Left ventricle myocardium superior (tissue), 1 donor: ENCODE measurements at places on chromosomes 3 and 15.

DNA sequence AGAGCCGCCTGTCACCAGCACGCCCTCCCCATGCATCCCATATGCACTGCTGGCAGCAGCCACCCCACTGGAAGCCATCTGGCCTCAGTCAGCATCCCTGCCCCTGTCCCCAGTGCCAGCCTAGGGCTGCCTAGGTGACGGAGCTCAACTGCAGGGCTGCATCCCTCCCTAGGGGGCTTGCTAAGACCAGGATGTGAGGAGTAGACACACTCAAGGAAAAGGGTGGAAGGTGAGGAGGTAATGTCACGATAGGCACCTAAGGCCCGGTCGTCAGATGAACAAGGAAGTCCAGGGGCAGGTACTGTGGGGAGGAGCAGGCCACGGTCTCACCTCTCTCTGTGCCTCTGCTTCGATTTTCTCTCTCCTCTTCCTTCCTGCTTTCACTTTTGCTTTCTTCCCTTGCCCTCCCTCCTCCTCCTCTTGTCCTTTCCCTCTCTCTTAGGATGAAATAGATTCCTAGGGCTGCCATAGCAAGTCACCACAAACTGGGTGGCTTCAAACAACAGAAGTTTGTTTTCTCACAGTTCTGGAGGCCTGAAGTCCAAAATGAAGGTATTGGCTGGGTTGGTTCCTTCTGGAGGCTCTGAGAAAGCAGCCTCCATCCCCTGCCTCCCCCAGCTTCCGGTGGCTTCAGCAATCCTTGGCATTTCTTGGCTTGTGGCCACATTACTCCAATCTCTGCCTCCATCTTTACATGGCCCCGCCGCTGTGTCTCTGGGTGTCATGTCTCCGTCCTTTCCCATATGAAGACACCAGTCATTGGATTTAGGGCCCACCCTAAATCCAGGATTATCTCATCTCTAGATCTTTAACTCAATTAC is 298.3 kb downstream of the SHQ1 start:
- no peak for DNase-seq

DNA sequence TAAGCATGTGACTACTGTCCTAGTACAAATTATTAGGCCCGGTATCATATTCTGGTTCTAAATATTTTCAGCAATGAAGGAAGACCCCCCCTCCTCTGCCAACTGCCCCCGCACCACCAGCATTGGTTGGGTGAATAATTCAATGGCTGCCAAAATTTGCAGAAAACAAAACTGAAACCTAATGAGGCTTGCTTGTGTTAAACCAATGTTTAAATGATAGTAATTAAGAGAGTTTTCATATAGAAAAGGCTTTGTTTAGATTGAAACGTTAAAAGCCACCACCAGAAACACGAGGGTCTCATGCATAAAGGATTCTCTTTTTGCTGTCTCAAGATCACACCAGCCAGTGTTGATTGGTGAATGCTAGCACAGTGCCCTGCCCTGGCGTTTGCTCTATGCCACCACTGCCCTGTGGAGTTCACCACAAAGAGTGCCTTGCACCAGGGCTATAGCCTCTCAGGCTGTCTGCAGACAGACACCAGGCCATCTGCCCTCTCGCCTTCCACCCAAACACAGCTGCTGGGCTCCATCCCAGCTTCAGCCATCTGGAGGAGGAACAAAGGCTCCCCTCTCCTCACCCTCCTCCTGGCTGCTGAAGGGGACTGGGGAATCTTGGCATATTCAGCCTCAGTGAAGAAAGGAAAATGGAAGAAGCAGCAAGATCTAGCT is 200.3 kb upstream of the PFN2 start:
- peak; percentile 32 for DNase-seq

DNA sequence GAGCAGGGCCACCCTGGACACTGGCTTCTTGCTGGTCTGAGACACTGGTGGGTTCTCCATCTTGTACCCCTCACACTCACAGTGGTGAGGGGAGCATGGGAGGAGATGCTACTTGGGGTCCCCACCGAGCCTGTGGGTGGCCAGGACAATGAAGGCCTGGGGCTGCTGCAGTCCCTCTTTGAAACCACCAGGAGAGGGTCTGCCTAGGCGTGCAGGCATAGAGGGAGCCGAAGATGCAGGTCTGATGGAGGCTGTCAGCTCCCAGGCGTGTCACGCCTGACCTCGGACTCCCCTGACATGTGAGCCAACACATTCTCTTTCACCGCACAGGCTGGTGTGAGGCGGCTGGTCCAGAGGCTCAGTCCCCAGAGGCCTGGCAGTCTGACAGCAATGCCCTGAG is 39.1 kb downstream of the NIPA2 start:
- no peak for DNase-seq

- no peak for DNase-seq
Observed at GRCh38 chr3:167361948-167362347, 18.1 kb downstream of the ZBBX start.

DNA sequence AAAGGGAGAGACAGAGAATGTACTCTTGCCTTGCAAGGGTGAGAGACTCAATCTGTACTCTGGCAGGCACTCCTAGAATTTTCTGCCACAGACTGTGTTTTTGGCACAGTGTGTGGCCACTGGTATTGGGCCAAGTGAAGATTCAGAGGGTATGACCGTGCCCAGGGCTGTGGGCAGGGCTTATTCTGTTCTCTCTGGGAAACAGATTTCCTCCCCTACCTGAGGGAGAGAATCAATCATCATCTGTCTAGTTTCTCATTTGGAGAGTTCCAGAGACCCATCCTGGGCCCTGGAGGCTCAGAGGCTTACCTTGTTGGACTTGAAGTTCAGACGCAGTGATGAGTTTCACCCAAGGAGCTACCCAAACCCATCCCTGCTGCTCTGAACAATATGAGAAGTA is 28.2 kb downstream of the CSTA start:
- no peak for DNase-seq

GRCh38 chr3:175015056-175015635 is 156.0 kb downstream of the NAALADL2 start:
- no peak for DNase-seq

- DNase-seq: no peak
Observed at GRCh38 chr3:135050536-135050935, 255.5 kb downstream of the EPHB1 start.

GRCh38 chr3:73739791-73740453 is 115.2 kb upstream of the PDZRN3 start:
- no peak for DNase-seq

DNA sequence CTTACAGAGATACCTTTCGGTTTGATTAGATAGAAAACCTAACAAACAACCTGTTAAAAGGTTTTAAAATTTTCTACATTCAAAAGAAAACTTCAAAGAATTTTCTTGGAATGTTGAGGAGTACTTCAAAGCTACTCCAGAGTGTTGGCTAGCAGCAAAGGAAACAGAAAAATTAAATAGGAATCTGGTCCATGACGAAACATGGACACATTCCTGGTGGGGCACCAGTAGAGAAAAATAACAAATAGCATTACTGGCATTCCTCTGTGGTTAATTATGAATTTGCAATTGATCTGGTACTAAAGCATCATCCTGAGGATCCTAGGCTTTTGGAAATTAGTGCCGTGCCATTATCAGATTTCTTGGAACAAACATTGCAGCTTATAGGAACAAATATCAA is 59.5 kb upstream of the DPPA4 start:
- DNase-seq: no peak

DNA sequence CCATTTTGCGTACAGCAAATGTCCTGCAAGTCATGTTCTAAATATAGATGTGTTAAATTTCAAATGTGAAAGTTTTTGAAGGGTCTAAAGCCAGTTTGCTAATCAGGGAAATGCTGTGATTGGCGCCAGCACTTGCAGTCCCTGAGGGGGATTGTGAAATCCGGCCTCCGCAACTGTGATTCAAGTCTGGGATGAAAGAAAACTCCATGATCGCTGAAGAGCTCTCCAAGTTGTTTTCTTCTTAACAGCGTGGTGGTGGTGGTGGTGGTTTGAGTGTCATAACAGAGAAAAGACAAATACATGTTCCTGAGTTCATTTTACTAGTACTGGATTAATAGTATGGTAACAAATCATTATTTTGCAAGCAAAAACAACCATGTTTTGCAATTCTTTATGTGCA is 51.8 kb downstream of the MITF start:
- peak; percentile 79 for DNase-seq

- DNase-seq: no peak
Observed at GRCh38 chr3:27319847-27320526, 49.2 kb downstream of the NEK10 start.

- DNase-seq: no peak
Observed at GRCh38 chr3:16189201-16189600, 14.7 kb downstream of the GALNT15 start.

DNA sequence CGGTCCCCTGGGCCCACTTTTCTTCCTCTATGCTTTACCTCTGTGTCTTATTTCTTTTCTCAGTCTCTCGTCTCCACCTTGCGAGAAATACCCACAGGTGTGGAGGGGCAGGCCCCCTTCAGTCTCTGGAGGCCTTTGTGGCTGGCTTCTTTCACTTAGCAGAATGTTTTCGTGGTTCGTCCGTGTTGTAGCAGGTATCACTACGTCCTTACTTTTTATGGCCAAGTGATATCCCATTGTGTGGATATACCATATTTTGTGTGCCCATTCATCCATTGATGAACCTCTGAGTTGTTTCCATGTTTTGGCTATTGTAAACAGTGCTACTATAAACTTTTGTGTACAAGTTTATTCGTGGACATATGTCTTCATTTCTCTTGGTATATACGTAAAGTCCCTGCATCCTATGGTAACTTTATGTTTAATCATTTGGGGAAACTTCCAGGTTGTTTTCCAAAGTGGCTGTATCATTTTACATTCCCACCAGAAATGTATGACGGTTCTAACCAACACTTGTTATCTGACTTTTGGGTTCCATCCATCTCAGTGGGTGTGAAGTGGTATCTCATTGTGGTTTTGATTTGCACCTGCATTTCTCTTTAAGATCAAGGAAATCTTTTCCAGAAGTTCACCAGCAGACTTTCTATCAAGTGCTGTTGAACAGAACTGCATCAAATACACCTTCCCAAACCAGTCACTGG is 5.6 kb downstream of the PIGZ start:
- DNase-seq: no peak

DNA sequence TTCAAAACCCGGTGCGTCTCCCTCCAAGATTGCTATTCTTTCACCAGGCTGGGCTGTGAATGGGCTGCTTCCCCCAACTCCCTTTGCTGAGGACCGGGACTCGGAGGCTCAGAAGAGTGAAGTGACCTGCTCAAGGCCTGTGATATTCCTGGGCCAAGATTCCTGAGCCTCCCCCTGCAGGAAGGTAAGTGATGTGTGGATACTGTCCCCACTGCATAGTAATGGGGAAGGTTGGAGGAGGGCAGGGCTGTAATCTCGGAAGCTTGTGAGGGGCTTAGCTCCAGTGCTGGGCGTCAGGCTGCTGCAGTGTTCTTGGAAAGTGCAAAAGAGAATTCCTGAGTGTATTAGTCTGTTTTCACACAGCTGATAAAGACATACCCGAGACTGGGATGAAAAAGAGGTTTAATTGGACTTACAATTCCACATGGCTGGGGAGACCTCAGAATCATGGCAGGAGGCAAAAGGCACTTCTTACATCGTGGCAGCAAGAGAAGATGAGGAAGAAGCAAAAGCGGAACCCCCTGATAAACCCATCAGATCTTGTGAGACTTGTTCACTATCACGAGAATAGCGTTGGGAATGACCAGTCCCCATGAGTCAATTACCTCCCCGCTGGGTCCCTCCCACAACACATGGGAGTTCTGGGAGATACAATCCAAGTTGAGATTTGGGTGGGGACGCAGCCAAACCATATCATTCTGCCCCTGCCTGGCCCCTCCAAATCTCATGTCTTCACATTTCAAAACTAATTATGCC is 67.6 kb downstream of the EFCAB12 start:
- DNase-seq: no peak

DNA sequence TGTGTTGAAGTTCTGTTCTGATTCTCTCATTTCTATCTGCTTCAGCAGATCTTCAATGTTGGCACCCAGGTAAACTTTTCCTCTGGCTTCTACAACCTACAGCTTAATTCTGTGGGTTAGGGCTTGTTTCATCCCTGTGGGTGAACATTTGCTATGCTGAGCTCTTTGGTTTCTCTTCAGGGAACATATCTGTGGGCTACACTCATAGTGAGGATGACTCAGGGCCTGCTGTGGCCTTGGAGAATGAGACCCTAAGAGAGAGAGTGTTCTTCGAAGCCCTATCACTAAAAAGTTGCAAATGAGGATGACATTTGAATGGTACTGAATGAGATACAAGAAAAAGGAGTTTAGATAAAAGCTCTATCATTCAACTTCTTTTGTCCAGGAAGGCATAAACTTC is 346.2 kb upstream of the CBLB start:
- no peak for DNase-seq

DNA sequence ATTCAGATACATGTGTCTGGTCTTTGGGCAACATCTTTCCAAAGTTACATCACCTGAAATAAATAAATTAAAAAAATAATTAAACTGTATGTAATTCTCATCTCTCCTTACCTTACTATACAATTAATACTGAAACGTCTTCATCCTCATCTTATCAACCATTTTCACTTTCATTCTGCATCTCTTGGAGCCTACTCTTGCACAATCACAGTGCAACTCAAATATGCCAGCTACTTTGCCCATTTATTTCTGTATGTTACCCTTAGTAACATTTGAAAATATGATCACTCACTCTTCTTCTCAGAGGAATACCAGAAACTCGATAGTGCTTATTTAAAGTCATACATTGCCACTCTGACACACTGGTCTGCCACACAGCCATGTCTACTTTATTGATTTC is 1357.1 kb upstream of the CADM2 start:
- no peak for DNase-seq

DNA sequence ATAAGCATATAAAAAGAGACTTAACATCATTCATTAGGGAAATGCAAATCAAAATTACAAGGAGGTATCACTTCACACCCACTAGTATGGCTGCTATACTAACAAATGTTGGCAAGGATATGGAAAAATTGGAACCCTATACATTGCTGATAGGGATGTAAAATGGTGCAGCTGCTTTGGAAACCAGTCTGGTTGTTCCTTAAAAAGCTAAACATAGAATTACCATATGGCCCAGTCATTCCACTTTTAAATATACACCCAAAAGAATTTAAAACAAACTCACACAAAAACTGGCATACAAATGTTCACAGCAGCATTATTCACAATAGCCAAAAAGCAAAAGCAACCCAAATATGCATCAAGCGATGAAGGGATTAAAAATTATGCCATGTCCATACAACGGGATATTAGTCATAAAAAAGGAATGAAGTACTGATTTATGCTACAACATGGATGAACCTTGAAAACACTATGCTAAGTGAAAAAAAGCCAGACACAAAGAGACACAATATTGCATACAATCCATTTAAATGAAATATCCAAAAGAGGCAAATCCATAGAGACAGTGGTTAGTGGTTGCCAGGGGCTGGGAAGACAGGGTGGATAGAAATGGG is 118.3 kb downstream of the OSBPL10 start:
- no peak for DNase-seq

DNA sequence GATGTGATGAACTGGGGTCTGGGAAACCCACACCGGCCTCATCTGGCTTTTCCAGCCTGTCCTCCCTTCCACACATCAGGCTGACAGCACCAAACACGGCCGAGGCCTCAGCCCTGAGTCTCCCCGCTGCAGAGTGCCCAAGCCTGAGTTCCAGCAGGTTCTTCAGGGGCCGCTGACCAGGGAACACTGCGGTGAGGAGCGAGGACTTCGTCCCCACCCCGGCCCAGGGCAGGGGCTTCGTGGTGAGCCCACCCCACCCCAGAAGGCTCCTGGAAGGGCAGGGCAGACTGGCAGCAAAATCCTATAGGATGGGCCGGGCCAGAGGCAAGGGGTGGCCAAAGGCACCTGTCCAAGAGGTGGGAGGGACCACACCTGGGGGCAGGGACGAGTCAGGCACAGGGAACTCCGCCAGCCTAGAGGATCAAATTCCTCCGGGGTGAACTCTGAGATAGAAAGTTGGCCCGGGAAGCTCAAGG is at the start of gene SLC51A:
Gene SLC51A, plus strand, starts transcription at position 446 of the 476 bp plus-strand sequence. CDS start 179 bp downstream, outside the sequence.
- DNase-seq: no peak

- DNase-seq: no peak
Observed at GRCh38 chr15:66711862-66712261, 9.8 kb downstream of the SMAD6 start.
